ENCODE measurements at places on chromosomes 12 and 14.

DNA sequence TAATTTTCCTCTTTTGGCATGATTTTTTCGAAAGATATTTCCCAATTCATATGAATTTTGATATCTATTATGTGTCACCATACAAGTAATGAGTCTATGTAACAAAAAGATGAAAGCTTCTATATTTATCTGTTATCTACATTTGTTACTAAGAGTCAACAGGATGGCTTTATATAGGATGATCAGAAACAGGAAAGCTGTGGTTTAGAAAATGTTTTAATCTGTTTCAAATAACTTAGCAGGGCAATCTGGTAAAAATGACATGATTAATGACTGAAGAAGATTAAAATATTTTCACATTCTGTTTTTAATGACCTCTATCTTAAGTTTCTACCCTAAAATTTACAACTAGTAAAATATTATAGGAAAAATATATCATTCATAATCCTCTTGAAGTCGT lies 105.8 kb downstream of the MSRB3 start:
- DNase-seq: no peak

- no peak for DNase-seq
These were observed 136.5 kb downstream of the HMGA2 start for GRCh38 chr12:65960820-65961189.

DNA sequence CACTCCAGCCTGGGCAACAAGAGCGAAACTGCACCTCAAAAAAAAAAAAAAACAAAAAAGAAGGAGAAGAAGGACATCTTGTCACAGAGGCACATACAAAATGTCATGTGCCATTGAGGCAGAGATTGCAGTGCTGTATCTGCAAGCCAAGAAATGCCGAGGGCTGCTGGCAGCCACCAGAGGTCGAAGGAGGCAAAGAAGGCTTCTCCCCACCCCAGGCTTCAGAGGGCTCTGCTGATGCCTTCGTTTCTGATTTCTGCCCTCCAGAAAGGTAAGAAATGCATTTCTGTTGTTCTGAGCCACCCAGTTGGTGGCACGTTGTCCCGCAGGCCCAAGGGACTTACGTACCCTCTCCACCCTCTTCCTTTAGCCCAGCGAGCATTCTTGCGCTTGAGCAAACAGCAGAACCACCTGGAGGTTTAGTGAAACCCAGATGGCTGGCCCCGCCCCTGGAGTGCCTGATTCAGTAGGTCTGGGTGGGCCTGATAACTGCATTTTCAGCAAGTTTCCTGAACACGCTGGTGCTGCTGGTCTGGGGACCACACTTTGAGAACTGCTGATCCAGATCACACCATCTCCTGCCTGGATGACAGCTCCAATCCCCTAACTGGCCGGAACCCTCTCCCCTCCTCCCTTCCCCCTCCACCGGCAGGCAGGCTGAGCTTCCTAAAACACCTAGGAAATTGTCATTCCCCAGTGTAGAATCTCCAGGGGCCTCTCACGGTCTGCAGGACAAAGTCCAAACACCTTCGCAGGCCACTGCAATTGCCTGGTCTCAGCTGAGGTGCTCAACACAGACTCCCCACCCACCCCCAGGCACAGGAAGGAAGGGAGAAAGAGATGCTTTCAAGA lies 21.1 kb upstream of the SCARB1 start:
- DNase-seq: no peak

DNA sequence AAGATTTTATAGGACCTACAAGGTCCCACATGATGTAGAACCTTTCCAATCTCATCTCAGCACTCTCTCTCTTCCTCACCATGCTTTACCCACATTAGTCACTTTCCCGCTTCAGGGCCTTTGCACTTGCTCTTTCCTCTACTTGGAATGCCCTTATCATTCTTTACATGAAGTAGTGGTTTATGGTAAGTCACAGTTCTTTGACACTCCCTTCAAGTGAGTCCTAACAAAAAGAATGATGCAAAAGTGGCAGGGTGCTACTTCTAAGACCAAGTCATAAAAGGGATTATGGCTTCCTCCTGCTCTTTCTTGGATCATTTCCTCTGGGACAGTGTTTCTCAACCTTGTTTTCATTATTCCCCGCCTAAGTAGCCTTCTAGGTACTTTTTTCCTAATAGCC lies 13.1 kb downstream of the TMBIM4 start:
- DNase-seq: no peak

Measured in activated CD4-positive, CD25-positive, alpha-beta regulatory T cell treated with anti-CD3 and anti-CD28 coated beads, Interleukin-2, amount 50 U/mL, for 72 hours (primary cell).